Activated CD4-positive, CD25-positive, alpha-beta regulatory T cell treated with anti-CD3 and anti-CD28 coated beads, Interleukin-2, amount 50 U/mL, for 16 hours (primary cell): ENCODE measurements at places on chromosomes 7 and 10.

- DNase-seq: no peak
Observed at GRCh38 chr7:93719546-93719945, 145.0 kb upstream of the CALCR start.

DNA sequence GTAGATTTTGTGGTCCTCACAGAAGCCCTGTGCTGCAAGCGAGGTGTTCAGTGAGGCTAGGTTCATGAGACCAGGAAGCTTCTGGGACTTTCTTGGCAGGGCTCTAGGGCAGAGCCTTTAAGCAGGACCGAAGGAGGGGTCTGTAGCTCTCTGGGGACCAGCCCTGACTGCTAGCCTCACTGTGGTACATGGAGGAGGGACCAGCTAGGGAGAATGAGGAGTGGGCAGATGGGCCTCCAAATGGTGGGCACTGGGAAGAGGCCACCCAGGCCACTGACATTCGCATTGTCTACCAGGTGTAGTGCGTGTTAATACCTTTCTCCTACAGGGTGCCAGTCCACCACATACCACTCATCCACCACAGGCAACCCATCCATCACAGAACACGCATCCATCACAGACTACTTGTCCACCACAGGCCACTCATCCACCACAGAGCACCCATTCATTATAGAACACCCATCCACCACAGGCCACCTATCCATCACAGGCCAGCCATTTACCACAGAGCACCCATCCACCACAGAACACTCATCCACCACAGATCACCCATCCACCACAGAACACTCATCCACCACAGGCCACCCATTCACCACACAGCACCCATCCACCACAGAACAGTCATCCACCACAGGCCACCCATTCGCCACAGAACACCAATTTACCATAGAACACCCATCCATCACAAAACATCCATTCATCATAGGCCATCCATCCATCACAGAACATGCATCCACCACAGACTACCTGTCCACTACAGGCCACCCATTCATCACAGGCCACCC, 31.6 kb upstream of the ZNF488 start:
- DNase-seq: no peak

GRCh38 chr7:42858570-42858969, 53.3 kb downstream of the C7orf25 start:
- DNase-seq: no peak

DNA sequence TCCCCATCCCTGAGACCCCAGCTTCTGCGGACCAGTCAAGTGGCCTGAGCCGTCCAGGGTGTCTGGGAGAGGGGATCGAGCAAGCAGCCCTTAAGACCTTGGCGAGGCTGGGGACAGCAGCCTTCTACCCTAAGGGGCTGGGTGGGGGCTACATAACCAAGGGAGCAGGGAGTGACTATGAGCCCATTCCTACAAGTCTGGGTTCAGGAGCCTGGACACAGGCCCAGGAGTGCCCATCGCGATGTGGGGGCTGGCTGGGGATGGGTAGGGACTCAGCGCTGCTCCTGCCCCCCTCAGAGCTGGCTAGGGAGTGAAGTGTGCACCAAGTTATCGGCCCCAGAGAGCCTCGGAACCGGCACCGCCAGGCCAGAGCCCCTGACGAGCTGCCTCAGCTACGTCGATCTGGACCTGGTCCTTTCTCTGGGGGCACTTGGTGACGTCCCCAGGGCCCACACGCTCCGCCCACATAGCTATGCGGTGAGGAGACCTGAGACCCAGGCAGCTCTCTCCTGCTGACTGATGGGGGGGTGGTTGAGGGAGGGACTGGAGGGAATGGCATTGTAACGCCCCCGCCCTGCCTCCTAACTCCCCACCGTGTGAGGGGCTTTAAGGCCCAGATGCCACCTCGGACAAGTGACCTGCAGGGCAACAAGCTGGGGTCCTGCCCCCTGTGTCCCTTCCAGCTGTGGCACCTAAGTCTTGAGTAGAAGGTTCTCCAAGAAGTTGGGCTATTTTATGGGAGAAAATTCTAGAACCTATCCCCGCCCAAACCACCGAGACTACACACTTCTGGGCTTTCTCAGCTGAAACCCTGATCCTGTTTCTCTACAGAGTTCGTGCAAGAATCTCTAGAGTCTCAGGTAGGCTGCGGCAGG, 2.5 kb downstream of the SAP25 start:
- no peak for DNase-seq

GRCh38 chr10:13439313-13440184, 89.3 kb downstream of the BEND7 start:
- no peak for DNase-seq

- no peak for DNase-seq
Observed at GRCh38 chr10:109103278-109103677, 820.0 kb downstream of the XPNPEP1 start.

- no peak for DNase-seq
Observed at GRCh38 chr10:127978481-127978880, 71.6 kb downstream of the PTPRE start.

DNA sequence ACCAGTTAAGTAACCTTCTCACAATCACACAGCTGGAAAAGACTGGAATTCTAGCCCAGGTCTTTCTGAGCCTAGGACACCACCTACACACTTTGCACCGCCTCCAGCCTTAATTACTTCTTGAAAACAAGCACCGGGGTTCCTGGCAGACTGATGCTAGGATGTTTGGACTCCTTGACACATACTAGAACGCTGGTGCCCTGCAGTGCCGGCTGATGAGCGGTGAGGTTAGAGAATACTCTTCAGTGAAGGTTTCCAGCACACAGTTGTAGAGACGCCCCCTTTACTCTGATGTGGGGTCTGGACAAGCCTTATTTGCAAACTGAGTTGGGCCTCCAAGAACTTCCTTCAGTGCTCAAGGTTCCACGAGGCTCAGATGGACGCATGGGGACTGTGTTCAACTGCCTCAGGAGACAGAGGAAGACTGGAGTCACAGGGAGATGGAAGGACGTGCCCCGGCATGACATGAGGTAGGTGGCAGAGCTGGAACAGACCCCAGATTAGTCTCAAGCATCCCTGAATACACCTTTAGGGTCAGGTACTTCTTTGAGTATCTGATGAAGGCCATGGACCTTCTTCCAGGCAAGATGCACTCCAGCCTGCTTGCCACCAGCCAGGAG, 89.6 kb downstream of the COBL start:
- DNase-seq: no peak

DNA sequence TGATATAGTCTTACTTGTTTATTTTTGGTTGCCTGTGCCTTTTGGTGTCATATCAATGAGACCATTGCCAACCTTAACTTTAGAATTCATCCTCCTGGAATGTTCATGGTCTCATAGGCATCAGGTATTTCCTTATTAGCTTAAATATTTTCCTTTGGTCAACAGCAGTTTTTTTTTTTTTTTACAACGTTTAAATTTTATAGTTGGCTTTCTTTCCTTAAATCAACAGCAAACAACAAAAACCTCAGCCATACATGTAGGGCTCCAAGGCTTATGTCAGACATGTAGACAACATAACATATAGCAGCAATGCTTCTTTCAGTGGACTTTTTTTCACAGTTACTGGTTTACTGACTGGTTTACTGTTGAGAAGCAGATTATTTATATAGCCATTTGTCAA, 22.7 kb downstream of the ENTPD7 start:
- DNase-seq: no peak

DNA sequence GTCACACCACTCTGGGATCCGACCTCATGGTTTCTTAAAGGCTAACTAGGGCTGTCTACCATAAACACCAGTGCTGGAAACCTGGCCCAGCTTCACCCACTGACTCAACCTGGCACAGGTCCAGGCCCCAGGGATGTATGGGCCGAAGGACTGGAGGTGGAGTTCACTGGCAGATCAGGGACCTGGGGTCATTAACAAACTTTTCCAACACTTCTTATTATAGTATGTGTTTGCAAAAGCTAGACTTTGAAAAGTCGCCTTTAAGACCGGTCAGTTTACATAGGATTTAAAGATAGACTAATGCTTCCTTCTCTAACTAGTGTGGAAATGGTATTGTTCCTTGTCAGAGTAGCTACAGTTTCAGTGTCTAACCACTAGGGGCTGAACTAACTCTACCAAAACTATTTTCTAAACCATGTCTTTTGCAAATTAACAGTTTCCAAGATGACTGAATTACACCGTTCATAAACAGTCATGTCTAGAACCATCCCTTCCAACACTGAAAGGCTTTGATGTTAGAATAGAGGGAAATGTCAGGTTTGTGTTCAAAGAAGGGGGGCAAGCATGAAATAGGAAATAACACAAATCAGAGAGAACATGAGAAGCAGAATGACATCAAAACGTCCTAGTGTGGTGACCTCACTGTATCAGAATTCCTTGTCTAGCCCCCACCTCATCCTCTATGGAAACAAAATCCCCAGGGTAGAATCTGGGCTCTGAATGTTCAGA, 29.7 kb downstream of the STN1 start:
- no peak for DNase-seq

DNA sequence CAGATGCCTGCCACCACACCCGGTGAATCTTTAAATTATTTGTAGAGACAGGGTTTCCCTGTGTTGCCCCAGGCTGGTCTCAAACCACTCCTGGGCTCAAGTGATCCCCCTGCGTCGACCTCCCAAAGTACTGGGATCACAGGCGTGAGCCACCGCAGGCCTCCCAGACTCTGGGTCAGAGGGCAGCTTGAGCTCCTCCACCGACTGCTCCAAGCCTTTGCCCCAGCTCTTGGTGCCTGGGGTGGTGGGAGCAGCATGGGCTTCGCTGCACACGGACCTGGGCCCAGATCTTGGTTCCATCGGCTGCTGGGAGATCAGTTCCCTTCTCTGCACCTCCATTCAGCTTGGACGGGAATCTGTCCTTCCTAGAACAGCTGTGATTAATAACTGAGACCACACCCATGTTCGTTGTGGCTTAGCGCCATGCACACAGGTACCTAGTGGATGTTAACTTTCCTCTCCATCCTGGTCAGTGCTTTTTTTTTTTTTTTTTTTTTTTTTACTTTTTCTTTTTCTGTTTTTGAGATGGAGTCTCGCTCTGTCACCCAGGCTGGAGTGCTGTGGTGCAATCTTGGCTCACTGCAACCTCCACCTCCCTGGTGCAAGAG, 125.3 kb downstream of the CUX1 start:
- no peak for DNase-seq

DNA sequence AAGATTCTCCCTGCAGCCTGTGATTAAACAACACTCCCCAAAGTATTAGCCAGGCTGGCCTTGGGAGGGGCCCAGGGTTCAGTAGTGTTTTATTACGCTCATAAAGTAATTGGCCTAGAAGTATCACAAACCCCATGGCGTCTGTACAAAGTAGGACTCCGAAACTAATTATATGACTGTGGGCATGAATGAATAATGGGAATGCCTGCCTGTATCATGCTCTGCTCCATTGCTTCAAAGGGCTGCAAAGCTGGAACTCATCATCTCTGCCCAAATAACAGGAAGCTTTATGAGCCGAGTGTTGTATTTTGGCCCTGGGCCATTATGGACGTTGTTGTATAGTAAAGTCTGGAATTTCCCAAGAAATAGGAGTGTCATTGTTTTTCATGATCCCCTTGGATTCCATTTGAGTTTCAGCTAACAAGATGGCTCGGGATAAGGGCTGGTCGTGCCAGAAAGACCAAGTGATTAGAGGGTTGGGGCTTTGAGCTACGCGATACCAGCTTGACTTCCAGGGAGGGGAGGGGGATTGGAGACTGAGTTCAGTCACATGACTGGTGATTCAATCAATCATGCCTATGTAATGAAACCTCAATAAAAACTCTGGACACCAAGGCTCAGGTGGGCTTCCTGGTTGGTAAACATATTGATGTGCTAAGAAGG, 65.3 kb upstream of the NPTX2 start:
- DNase-seq: no peak

DNA sequence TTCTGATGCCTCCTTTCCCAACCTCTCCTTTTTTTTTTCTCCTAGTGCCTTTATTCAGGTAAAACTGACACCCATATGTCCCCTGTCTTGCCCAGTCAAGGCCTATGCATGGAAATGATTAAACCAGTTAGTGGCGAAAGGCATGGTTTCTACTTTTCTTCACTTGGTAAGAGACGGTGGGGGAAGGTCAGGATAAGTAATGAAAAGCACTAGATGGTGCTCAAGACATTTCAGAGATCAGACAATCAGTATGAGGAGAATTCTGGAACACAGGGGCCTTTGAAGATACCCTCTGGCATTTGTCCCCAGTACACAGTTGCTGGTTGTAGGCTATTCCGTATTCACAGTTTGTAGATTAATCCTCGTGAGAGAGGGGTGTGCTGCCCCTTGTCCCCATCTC, 121.2 kb downstream of the RTKN2 start:
- DNase-seq: no peak

GRCh38 chr7:95441042-95441823, 6.4 kb upstream of the PON2 start:
- DNase-seq: no peak

- no peak for DNase-seq
Observed at GRCh38 chr10:35274498-35275060, 61.7 kb upstream of the CCNY start.

DNA sequence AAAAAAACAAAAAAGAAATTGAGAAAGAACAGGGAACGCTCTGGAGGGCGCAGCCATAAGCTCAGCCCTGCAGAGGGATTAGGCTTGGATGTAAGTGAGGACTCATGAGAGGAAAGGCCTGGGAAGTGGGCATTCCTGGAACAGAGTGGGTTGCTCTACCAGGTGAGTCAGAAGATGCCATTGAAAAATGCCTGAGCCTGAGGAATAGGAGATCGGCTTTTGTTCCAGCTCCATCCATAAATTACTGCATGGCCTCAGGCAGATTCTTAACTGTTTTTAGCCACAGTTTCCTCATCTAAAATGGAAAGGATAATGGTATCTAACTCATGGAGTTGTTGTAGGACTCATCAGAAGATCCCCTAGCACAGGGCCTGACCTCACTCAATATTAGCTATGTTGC, 1.1 kb upstream of the RGR start:
- no peak for DNase-seq

- DNase-seq: no peak
Observed at GRCh38 chr10:33334153-33334804, at the start of gene NRP1. Gene NRP1 (minus strand): TSS chr10:33334667. CDS start chr10:33334382, 285 bp downstream.

DNA sequence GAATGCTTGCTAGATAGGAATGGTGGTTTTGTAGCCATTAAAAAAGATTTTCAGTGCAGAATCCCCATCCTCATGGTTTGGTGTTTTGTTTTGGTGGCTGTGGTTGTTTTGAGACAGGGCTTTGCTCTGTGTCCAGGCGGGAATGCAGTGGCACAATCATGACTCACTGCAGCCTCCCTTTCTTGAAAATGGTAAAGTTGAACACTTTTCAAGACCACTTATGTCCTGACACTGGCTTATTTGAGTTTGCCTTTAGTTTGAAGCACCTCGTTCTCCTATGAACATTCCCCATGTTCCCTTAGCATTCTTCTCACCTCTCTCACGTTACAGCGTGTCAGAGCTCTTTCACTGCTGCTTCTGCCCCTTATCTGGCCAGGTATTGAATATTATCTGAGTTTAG, 140.1 kb downstream of the LRRC4 start:
- DNase-seq: no peak

- DNase-seq: no peak
Observed at GRCh38 chr10:128160297-128160711, 34.1 kb upstream of the MKI67 start.

- DNase-seq: no peak
Observed at GRCh38 chr7:7789551-7789988, 71.2 kb upstream of the RPA3 start.

GRCh38 chr10:69359594-69359993, 57.1 kb downstream of the TACR2 start:
- no peak for DNase-seq

- no peak for DNase-seq
Observed at GRCh38 chr7:951881-952547, 2.5 kb downstream of the ADAP1 start.
